ENCODE measurements at places on chromosomes 2 and 18.

GRCh38 chr2:138867341-138867740, 87.2 kb upstream of the NXPH2 start:
- DNase-seq = no peak

- no peak for DNase-seq
Measured at GRCh38 chr2:116057538-116057937, 1615.1 kb downstream of the DPP10 start.

DNA sequence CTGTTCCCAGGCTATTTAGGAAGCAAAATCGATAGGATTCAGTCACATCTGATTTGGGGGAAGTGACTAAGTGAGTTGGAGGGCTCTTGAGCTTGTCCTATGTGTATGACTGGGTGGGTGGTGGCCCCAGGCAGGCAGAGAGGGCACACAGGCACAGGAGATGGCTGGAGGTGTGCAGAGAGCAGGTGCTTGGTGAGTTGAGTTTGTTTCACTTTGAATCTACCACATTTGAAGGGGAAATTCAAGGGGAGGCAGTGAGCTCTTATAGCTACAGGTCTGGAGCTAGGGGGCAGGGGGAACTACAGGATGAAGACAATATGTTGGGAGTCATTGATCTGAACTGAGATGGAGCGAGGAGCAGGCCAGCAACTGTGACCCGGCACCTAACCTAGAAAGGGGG, 42.5 kb upstream of the TMEM200C start:
- DNase-seq = no peak

GRCh38 chr2:48588745-48589144, 28.9 kb upstream of the GTF2A1L start:
- no peak for DNase-seq

DNA sequence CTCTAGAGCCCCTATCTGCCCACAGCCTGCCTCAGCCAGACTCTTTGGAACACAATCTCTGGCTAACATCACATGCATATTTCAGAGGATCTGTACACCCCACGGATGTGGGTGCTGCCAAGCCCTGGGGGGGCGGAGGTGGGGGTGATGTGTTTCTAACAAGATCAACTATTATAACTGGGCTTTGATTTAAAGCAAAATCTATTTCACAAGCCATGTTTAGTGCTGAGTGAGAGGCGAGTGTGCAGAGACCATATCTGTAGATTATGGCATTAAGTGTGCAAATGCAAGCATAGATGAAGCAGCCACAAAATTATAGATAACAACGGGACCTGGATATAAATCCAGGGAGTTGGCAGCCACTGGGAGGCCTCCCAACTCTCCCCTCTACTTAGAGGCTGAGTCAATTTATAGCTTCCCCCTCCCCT, 135.8 kb upstream of the SMAD2 start:
- DNase-seq = no peak

GRCh38 chr2:159867567-159868361, 69.8 kb upstream of the CD302 start:
- no peak for DNase-seq

GRCh38 chr2:239651859-239652258, 251.0 kb upstream of the HDAC4 start:
- no peak for DNase-seq

DNA sequence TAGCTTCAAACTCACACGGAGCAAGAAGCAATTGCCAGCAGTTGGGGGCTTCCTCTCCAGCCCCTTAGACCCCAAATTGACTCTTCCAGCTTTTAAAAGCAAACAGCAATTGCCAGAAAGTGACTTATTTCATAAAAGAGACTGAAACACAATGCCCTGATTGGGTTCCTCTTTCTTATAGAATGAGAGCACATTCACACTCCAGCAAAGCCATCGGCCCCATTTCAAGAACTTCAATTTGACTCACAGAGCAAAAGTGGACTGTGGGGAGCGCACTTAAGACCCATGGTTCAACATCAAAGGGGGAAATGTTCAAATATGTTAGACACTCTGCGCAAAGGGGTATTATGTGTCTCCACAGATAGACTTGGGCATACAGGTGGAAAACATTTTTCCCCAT, 484.7 kb downstream of the BCL11A start:
- no peak for DNase-seq

DNA sequence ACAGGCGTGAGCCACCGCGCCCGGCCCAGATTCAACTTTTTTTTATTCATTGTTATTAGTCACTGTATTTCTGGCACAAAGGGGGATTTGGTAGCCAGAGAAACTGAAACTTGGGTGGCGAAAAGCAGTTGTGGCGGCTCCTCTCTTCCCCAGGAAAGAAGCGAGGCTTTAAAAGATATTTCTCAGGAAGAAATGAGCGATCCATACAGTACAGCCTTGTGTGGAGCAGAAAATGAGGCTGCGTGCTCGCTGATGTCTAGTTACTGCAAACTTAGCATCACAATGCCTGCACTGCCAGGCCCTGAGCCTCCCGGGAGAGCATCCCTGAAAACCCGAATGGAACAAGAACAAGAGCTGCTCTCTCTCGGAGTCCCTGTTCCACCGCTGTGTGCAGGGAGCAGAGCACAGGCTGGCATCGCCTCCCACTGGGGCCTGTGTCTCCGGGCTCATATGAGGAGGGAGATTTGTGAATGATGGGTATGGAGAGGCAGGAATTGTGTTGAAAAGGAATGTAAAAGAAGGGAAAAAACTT, 234.0 kb downstream of the ZNF516 start:
- no peak for DNase-seq

GRCh38 chr2:133409581-133410285, 158.5 kb downstream of the NCKAP5 start:
- no peak for DNase-seq

DNA sequence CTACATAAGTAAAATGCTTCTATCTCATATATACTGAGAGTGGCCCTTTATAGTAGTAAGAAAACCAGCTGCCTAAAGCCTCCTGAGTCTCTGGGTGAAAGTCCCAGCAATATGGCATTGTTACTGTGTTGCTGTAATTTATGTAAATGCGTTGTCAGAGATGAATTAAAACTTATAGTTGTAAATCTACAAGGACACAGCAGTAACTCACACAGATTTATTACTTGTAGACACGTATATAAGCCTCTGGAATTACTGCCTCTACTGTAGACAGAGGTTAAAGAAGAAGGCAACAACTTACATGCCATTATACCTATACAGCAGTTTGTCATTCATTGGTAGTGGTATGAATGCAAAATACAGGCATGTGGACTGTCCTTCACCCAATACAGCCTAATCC, 169.1 kb upstream of the BOD1L2 start:
- DNase-seq = no peak

GRCh38 chr2:145845923-145846322, 1326.0 kb upstream of the ZEB2 start:
- no peak for DNase-seq

GRCh38 chr2:233803994-233804393, 25.9 kb downstream of the MROH2A start:
- no peak for DNase-seq

DNA sequence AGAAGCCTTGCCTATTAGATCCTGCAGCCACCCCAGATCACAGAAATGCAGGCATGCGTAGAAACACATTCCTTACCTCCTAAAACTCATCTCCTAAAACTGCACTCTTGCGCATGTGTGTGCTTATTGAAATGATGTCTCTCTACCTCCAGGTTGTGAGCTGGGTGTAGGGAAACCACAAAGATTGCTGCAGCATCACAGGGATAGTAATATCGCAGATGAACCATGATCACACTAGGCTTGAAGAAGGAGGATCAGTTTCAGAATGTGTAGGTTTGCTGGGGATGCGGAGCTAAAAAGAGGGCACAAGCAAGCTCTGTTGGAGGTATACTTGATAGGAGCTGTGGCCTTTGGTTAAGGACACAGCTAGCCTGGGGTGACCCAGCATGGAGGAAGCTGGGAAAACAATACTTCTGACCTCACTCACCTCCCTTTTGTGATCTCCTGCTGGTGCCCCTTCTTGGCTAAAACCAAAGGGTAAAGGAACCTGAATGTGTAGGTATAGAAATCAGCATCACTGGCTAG, 118.8 kb downstream of the SETBP1 start:
- DNase-seq = no peak

DNA sequence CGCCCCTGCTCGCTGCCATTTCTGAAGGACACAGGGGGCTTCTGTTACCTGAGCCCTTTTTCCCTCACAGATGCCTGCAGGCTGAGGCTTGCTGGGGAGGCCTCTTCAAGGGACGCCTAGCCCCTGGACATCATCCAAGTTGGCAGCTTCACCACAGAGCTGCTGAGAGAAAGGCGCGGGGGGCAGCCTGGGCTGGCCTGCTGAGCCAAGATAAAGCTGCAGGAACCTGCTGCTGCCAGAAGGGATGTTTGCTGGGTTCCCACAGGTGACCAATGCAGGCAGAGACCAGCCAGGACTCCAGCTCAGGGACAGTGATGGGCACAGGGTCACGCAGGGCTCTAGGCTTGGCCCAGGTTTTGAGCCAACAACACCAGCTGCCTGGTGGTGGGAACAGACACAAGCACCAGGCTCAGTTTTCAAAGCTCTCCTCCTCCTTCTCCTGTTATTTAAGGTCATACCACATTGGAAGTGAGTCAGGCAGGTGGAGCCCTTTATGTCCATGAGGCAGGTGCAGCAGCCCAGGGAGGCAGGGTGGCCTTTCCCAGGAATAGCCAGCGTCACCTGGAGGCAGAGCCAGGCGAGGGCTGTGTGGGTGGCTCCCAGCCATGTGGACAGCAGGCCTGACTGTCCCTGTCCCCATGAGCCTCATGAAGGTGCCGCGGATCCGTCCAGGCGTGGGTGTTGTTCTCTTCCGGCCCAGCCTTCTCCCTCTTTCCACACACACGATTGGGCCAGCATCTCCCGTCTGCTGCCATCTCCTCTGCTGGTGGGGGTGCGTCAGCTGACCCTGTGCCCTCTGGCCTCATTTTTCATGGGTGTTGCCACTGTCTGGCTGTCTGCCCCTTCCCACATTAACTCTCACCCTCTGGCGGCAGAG, 515.5 kb upstream of the MYT1L start:
- no peak for DNase-seq

- DNase-seq = no peak
Measured at GRCh38 chr2:106607371-106607770, 120.2 kb downstream of the CD8B2 start.

GRCh38 chr18:52312346-52312745, 27.7 kb upstream of the DCC start:
- no peak for DNase-seq

GRCh38 chr2:46339676-46340459, 42.7 kb downstream of the EPAS1 start:
- DNase-seq = no peak

- no peak for DNase-seq
Measured at GRCh38 chr18:26511339-26512071, 36.8 kb downstream of the KCTD1 start.

DNA sequence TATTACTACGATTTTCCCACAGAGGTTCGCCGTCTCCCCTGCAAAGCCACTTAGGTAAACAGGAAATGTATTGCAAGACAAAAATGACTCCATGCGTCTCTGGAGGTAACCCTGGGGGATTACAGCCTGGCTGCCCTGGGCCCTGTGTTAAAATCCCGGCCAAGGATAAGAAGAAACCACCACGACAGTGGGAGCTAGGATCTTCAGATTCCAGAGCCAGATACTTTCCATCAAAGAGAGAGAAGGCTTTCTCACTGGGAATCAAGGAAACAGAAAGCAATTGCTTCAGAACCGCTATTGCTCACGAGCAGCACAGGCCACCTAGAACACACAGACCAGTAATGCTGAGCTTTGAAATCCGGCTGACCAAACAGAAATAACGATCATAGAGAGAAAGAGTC, 97.9 kb upstream of the ZNF516 start:
- no peak for DNase-seq

- DNase-seq = no peak
Measured at GRCh38 chr2:38701542-38701941, 35.6 kb downstream of the GALM start.

DNA sequence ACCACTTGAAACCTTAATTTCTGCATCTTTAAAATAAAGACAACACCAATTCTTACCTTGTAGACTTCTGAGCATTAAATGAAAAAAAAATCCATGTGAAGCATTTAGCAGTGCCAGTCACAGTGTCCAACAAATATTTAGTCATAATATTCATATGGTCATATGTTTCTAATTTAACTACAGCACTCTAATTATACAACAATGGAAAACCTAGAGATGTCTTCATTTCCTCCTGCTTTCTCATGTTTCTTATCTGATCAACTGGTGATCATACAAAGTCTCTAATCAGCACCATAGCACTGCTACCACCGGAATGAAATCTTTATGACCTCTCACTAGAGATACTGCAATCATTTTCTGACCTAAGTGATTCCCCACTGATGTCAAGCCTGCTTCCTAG, 10.2 kb upstream of the SCN3A start:
- DNase-seq = no peak

DNA sequence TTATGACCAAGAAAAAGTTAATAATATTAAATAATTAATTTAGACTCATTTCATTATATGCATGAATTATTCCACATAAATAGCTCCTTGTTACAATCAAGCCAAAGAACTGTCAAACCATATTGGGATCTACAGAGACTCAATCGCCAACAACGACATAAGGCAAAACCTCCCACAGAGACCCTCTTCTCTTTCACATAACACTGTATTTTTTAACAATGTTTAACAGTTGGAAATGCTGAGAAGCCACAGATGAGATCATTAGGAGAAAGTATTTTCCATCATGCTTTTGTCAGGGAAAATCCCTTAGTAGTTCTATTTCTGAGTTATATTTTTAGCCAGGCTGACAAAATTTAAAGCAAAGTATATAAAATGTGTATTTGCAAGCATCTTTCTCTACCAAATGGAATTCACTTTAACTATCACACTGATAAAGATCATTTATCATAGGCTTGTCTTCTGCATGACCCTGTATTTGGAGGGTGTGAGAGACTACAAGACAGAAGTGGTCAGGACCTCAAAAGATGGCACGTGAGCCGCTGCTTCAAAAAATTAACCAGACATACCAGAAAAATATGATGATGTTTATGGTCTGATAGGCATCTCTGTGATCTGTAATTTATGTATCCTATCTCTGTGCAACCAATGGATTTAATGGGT, 383.8 kb downstream of the NRXN1 start:
- no peak for DNase-seq

DNA sequence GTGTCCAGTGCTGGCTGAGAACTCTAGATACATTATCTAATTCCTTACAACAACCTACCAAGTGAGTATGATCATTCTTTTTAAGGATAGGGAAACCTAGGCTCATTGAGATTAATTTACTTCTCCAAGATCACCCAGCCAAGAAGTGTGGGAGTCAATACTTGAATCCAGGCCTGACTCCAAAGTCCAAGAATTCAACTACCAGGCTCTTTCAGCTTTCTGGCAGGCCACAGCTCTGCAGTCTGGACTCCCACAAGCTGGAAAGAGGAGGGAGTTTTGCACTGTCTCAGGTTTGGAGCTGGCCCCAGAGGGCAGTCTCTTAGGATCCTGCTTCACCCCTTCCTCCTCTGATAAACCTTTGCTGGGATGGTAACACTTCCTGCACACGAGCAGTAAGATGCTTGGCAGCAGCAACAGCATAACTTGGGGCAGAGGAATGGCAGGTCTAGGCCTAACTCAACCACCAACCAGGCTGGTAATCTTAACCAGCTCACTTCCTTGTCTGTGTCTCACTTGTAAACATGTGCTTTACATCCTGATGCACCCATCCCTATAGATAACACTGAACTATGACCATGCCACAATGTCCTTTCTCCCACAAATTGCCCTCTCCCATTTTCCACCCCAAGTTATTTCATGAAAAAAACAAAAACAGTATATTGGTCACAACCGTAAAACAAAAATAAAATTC, 111.1 kb upstream of the ACAA2 start:
- DNase-seq = no peak
